ENCODE measurements at places on chromosomes 16 and 17.

GRCh38 chr17:18257268-18257981 is 1.1 kb downstream of the FLII start:
- DNase-seq = no peak

DNA sequence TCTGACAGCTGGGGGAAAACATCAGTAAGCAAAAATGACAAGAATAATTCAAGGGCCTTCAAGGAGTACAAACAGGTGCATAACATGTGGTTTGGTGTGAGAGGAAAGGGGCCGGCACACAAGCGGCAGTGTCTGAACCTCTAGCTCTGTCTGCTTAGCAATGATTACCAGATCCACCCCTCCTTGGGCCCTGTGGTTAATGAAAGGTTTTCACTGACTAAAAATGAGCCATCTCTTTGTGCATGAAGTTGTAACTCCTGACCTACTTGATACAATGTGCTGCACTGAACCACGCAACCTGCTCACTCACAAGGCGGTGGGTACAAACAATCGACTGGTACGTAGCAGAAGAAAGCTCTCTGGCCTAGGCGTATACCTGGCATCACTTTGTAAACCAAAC is 15.1 kb downstream of the FAM117A start:
- no peak for DNase-seq

DNA sequence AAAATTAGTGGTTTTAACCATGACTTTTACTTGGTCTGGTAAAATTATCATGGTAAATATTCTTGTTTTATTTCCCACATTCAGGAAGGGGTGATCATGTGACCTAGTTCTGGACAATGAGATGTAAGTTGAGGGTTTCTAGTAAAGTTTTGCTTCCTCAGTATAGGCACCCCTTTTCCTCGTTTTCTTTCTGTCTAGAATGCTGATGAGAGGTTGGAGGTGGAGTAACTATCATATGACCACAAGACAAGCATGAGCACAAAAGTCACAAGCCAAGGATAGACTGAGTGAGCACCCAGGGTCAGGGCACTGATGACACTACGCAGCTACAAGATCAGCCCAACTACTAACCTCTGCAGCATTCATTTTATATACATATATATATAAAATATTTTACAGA is 53.9 kb downstream of the MYO1D start:
- DNase-seq = no peak

GRCh38 chr17:67867591-67867990 is 42.3 kb downstream of the BPTF start:
- DNase-seq = no peak

DNA sequence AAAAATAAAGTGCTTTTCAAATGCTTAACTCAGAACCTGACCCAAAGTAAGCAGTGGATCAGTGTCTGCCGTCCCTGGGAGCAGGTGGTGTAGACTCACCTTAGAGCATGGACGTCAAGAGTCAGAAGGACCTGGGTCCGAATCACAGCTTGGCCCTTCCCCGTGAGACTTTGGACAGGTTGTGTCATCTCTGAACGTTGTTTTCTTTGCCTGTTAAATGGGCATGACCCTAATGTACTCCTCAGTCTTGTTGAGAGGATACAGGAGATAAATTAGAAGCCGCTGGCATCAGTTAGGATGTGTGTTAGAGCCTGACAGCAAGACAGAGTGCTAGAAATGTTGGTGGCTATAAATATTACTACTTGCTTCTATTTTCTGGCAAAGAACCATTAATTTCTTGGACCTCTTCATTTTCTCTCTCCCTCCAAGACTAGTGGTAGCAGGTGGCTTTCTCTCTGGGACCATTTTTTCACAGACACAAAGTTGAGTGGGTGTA is 68.8 kb downstream of the RAB11FIP4 start:
- no peak for DNase-seq

- peak; percentile 67 for DNase-seq
Observed at GRCh38 chr17:1487939-1488825, 4.3 kb downstream of the MYO1C start.

GRCh38 chr17:82860606-82861392 is 21.0 kb upstream of the ZNF750 start:
- no peak for DNase-seq

- DNase-seq = no peak
Observed at GRCh38 chr16:48525201-48526057, 84.6 kb downstream of the N4BP1 start.

- no peak for DNase-seq
Observed at GRCh38 chr16:72886346-72886974, 161.5 kb downstream of the ZFHX3 start.

- DNase-seq = no peak
Observed at GRCh38 chr16:50681021-50681885, at the start of gene SNX20. Gene SNX20, minus strand, starts transcription at chr16:50681312. Its CDS starts 3,786 bp downstream, at chr16:50677526.

- DNase-seq = no peak
Observed at GRCh38 chr17:15891318-15891717, 53.6 kb upstream of the ADORA2B start.

DNA sequence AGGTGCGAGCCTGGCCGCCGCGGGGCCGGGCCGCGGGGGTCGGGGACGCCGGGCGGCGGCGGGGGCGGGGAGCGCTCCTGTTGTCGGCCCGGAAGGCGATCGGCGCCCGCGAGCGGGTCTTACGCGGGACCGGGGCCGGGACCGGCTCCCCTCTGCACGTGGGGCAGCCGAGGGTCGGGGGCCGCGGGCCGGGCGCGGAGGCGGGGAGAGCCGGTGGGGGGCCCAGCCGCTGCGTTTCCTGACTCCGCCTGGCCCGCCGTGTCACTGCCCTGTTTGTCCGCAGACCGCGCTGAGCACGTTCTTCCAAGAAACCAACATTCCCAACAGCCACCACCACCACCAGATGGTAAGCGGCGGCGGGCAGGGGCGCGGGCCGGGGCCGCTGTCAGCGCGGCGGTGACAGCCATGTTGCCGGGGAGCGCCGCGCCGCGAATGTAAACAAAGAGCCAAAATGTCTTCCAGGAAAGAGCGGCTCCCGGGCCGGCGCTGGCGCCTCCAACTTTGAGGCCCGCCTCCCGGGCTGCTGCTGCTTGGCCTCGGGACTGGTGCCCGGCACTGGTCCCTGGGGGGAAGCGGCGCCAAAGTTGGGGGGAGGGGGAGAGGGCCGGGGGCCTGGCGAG is 586 bp downstream of the UBALD2 start:
- DNase-seq = no peak

- no peak for DNase-seq
Observed at GRCh38 chr16:7397901-7398300, 65.3 kb downstream of the RBFOX1 start.

- DNase-seq = no peak
Observed at GRCh38 chr16:29315046-29315445, 91.5 kb downstream of the NPIPB11 start.

DNA sequence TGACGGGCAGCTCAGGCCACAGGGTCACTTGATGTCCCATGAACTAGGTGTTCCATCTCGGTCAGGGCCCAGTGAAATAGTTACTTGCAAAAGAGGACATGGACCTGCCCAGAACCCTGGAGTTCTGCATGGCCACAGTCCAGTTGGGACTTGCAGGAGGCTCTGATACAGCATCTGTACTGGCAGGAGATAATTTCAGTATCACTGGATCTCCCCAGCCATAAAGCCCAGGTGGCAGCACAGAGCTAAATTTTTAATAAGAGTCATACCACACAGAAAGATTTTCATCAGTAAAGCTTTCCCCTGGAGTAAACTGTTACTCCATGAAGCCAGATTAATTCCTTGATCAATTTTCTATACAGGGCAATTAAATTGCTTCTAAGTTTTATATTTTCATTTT is 18.0 kb upstream of the SLC16A5 start:
- peak; percentile 33 for DNase-seq

GRCh38 chr16:30186782-30187555 is 3.6 kb downstream of the CORO1A start:
- DNase-seq = peak; percentile 11

- DNase-seq = no peak
Observed at GRCh38 chr17:2837147-2837561, 40.9 kb downstream of the RAP1GAP2 start.

GRCh38 chr17:73410586-73411312 is 98.9 kb upstream of the CDC42EP4 start:
- no peak for DNase-seq

DNA sequence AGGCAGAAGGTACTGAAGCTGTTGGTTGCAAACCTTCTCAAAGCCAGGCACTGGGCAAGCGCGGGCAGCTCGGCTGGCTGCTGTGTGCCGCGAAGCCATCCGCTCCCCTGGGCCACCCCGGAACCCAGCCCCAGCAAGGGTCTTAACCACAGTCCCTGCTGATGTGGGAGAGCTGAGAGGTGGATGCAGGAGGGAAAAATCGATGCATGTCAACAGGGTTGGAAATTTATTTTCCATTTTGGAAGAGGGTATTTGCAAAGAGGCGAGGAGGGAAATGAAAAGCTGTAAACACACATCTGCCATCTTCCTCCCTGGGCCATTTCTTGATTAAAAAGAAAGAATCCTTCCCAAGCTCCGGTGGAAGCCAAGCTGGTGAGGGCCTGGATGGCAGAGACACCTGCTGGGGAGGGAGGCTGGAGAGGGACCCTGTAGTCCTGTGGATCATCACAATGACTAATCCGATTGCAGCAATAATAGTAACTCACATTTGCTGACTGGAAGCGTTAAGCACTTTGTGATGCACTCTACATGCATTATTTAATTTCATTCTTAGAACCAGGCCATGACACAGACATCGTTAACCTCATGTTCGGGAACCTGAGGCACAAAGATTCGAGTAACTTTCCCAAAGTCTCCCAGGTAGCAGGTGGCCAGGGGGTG is 13.9 kb upstream of the TBX2 start:
- no peak for DNase-seq

DNA sequence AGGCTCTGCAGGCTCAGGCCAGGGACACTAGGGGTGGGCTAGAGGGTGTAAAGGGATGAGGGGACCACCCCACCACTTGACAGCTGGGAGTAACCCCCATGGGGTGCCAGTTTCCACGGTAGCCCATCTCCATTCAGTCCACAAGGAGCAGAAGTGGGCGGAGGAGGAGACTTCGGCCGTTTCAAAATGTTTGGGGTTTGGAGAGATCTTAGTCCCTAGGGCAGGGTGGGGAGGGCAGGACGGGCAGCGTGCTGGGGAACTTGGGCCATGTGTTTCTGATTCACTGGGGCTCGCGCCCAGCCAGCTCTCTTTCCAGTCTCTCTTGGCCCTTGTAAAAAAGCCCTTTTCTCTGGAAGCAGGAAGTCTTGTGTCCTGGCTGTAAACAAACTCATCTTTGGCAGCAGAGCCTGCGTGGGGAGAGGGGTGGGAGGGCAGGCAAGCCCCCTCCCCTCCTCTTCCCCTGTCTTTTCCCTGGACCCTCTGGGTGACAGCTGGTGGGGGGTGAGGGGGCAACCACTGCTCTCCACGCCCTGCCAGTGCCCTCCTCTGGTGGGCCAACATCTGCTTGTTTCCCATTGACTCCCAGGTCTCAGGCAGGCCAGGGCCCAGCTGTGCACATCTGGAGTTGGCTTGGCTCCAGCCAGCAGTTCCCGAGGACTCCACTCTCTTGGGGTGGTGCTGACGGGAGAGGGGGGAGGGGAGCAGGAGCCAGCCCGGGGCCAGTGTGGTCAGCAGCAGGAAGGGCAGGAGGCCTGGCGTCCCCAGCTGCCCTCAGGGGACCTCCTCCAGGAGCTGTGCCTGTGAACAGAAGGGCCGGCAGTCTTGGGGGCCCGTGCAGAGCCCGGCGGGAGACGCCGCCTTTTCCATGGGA is 8.1 kb downstream of the CYGB start:
- peak; percentile 45 for DNase-seq

DNA sequence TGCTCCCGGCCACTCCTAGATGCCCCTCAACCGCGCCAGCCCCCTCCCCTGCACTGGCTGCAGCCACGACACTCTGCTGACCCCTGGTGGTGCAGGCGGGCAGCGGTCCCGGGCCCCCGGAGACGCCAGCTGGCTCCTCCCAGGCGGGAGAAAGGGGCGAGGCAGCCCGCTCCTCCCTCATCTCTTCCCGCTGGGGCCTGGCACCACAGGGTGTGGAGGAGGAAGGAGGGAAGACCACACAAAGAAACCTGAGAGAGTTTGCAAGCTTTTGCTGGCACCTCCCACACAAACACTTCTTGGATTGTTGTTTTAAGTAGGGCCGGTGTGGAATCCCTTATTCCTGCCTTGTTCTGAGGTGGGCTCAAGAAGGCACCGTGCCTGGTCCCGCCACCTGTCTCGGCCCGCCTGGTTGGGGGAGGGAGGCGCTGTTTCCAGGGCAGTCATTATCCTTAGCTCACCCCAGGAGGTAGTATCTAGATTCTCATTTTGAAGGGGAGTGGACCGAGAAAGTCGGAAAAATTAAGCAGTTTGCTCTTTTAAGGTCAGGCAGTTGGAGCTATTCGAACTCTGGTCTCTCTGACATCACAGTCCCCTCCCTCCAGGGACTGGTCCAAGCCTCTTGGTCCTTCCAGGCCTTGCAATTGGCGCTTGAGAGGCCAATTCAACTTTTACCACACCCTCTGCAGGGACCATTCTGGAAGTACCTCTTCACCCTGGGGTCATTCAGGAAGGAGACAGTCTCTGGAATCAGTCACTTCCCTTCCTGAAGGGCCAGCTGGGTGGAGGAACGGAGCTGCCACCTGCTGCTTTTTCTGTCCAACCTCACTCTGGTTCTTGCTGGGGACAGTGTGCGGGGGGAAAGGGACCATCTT is 959 bp upstream of the ANKRD13B start:
- DNase-seq = peak; percentile 85

GRCh38 chr17:41672153-41672552 is 16.5 kb upstream of the EIF1 start:
- DNase-seq = no peak

DNA sequence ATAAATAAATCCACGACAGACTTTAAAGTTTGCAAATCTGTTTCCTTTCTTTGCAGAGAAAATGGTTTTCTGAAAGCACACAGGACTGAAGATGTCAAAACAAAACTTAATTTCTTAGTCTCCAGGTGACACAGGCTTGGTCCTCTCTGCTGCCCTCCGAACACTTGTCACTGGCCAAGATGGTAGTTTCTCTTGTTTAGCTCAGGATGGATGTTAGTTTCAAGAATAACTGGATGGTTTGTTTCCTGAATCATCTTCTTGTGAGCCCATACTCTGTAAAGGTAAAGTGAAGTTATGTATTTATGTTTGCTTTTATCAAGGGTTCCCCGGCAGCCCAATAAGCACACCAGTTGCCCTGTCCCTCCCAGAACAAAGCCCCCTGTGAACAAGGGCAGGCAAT is 9.9 kb upstream of the FLCN start:
- no peak for DNase-seq

DNA sequence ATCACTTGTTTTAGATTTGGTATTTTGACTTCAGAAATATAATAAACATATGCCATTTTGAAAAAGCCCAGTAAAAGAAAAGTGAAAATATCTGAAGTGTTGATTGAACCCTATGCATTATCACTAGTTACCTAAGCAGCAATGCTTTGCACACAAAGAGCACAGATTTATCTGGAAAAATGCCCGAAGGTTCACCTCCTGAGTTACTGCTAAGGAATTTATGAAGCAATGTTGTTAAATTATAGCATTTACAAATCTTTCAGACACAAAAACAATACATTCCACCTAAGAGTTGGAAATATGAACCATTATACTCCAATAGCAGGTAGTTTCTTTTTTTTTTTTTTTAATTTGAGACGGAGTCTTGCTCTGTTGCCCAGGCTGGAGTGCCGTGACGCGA is 38.9 kb upstream of the GHDC start:
- no peak for DNase-seq

- no peak for DNase-seq
Observed at GRCh38 chr16:63302811-63303210, 1266.6 kb upstream of the CDH8 start.
